ENCODE measurements at places on chromosomes 3 and 15.

- DNase-seq = no peak
Measured at GRCh38 chr15:28904003-28904402, 18.2 kb downstream of the APBA2 start.

- no peak for DNase-seq
Measured at GRCh38 chr15:39310633-39311032, 270.2 kb upstream of the THBS1 start.

DNA sequence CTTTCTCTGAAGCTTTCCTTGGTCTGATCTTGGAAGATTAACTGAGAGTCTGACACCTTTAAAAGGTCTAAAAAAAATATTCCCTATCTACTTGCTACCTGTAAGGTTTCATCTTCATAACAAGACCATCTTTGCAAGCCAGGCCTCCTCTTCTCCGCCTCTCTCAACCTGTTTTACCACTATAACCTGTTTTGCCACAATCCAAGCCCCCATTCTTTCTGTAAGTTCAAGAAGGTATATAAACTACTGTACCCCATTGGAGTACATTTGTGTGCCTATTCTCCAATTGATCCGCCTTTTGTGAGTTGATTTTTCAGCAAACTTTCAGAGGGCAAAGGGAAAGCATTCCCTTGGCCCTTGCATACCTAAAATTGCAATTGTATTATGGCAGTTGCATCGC lies 319.3 kb upstream of the NECTIN3 start:
- no peak for DNase-seq

DNA sequence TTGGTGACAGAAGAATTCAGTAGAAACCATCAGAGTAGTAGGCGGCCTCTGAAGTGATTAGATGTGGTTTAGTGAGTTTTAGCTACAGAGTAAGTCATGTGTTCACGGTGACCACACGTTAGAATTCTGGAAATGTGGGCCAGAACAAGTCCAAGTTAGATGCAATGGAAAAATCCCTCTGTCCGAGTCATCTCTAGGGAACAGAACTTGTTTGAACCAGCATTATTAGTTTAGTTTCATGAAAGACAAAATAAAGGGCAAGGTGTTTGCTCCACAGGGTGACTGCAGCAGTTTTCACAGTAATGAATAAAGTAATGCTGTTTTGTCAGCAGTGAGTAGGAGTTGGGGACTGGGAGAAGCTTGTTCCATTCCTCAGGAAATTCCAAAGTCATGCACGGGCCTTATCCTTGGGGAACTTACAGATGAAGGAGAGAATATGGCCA lies 100.2 kb downstream of the CGNL1 start:
- DNase-seq = no peak

DNA sequence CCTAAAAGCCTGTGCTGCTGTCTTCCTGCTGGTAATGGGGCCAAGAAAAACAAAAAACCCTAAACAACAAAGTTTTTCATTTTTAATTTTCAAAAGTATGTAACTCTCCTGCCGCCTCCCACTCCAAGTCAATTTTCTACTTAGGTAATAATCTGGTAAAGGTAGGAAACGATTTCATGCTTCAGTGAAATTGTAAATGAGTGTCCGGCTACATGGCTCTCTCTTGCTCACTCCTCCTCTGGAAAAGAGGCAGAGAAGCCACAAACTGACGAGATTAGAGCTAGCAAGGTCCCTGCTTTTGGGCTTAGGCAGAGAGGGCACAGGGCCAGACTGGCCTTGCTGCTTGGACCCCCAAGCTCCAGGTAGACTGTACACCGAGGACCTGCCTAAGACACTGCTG lies 23.5 kb downstream of the KLHL25 start:
- DNase-seq = no peak

- DNase-seq = no peak
Measured at GRCh38 chr3:170278627-170279026, 56.4 kb downstream of the PRKCI start.

DNA sequence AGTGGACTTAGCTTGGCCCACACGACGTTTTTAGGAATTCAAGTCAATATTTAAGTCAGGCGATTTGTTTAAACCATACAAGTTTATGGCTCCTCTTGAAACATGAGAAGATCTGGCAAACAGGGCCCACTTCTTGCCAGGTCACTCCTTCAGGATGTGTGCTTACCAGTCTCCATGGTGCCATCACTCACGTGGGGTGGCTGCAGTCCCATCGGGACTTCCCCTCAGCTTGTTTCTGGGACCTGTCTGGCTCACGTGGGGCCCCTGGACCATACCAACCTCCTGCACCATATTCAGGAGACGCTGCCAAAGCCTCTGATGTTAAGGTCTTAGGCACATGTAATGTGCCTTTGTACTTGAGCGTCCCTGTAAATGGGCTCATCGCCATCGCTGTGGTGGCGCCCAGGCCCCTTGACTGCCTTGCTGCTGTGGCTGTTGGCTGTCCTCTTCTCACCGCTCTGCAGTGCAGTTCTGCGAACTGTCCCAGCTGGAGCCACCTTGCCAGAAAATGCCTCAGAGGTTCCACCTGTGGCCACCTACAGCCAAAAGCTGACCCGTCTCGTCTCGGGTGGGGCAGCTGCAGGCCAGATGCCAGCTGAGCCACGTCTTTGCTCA lies 8.9 kb downstream of the MCM2 start:
- DNase-seq = no peak

DNA sequence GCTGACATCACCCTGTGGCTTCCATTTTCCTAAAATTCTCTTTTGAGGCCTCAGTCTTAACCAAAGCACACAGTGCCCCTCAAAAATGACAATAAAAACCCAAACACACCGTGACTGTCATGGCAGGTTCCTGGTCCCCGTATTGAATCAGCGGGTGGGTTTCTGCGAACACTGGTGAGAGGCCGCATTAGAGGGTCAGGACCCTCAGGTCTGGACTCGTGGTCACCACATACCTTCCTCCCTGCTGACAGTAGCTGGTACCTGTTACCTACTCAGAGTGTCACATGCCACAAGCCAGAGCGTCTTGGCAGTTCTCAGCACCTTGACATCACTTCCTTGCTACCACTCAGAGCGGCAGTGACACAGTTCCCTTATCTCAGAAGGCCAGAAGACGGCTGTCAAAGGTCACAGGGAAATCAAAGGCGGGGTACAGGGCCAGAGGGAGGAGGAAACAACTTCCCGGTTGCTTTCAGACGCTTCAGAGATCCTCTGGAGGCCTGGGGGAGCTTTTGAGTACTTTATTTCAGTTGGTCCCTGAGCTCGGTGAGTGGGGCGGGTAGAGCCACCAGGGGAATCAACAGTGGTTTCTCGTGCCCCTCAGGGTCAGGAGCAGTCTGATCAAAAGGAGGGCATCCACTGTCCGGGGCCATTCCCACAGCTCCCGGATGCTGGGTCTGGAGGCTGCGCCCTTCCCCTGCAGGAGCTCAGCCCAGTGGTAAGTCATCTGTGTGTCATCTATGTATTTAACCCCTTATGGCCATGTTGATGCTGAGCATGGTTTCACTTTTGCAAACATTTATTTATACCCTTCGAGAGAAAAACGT lies at the start of the genes CCR5AS and CCRL2:
Gene CCR5AS, minus strand, starts transcription at position 279 of the 824 bp plus-strand sequence.
Gene CCRL2, plus strand, starts transcription at position 472 of the 824 bp plus-strand sequence. CDS start 821 bp downstream, outside the sequence.
- no peak for DNase-seq

GRCh38 chr3:139695426-139696313 lies 17.9 kb upstream of the NMNAT3 start:
- DNase-seq = no peak

DNA sequence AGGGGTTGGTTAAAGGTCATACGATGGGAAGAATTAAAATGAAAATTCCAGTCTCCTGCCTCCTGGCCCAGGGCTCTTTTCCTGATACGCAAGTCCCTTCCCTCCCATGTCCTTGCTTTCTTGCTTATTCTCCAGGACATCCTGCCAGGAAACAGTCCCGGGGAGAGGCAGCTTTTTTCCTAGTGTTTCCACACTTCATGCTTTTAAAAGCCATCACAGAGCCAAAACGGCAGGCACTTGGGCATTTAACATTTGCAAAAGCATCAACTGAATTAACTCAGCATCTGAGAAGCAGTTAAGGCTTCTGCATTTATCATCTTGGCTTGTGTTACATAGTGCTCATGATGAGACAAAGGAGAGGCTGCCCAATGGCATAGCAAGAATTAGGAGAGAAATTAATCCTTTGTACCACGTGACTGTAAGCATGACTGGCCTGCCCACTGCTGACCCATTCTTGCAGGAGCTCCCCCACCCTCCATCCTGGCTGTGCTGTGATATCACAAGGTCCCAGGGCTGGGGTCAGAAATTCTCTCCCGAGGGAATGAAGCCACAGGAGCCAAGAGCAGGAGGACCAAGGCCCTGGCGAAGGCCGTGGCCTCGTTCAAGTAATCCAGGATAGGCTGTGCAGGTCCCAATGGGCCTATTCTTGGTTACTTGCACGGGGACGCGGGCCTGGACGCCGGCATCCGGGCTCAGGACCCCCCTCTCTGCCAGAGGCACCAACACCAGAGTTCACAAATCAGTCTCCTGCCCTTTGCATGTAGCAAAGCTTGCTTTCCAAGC lies 21.6 kb upstream of the VILL start:
- DNase-seq = no peak

GRCh38 chr15:74053941-74054529 lies 28.3 kb downstream of the GOLGA6A start:
- peak; percentile 54 for DNase-seq

GRCh38 chr3:20394243-20394642 lies 208.2 kb upstream of the SGO1 start:
- DNase-seq = no peak

DNA sequence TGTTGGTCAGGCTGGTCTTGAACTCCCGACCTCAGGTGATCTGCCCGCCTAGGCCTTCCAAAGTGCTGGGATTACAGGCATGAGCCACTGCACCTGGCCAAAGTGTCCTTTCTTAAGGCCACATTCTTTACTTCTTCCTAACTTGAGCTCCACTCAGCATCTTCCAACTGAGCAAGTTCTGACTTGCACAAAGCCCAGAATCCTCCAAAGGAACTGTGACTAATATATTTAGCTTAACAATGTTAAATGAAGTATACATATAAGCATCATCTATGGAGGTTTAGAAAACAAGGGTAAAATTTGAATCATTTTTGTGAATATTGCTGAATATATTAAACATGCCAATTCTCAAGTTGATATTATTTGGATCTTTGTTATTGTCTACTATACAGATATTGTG lies 93.7 kb downstream of the SHQ1 start:
- no peak for DNase-seq

DNA sequence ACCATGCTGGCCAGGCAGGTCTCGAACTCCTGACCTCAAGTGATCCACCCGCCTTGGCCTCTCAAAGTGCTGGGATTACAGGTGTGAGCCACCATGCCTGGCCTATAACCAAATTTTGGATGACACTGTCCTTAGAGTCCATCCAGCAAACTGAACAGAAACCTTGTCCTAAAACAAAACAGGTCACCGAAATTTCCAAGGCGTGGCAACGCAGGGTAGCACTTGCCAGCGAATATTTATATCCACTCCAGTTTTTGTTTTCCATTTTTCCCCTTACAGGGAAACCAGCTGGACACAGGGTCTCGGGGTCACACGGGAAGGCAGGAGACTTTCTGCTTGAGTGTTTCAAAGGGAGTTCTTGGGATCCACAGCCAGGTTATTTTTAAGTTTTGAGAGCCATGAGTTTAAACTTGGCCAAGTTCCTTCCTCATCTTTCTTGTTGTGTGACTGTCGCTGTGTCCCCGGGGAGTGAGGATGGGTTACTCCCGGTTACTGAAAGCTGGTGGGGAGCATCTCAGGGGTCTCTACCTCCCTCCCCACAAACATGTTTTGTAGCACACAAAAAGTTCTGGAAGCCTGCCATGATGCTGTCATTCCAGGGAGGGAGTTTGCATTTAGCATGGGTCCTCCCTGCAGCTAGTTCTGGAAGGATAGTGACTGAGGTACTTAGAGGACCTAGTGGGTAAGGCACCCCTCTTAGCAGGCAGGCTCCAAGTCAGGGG lies 12.6 kb downstream of the LIMD1 start:
- DNase-seq = no peak

- no peak for DNase-seq
Measured at GRCh38 chr3:13715961-13716360, 163.9 kb downstream of the WNT7A start.

GRCh38 chr15:60574801-60575631 lies 96.1 kb upstream of the ICE2 start:
- no peak for DNase-seq

DNA sequence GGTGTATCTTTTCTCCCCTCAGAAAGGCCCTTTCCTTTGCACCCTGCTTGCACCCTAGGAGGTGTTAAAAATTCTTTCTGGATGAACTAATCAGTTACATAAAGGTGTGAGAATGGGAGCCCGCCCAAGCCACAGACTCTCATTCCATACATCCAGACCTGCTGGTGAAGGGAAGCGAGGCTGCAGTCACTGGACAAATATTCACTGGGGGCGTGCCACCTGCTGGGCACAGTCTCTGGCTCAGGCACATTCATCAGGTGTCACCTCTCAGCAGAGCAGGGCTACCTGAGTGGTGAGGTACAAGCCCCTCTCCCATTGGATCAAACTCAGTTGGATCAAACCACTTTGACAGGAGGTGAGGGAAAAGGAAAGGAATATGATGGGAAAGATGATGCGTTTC lies 52.0 kb downstream of the NTRK3 start:
- no peak for DNase-seq

DNA sequence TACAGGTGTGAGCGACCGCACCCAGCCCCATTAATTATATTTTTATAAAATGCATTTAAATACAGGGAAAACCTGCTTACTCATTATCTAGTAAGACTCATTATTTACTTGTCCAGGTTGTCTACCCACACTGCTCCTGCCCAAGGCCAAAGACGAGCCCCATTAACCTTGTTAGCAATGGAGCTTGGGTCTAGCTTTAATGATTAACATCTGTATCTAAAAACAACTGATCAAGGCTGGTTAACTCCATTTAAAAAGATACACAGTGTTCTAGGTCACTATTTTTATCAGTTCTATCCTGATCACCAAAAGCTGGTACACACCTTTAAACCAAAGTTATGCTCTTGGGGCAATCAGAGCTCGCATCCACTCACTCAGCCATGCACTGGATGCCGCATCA lies 10.4 kb upstream of the NCKIPSD start:
- DNase-seq = no peak

DNA sequence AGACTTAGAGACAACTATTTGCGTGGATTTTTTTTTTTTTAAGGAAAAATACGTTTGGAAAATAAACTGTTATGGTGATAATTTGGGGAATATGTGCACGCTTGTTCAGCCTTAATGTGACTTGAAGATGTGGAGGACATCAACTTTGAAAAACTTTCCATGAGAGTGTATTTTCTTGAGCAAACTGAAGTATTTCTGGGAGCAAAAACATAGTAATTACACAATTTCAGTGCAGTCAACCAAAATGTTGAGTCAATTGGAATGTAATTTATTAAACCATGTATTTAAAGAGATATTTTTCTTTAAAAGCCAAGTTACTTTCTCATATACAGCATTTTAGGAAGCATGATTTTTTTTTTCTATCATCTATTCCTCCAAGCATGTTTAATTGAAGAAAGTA lies 80.3 kb upstream of the FLNB start:
- DNase-seq = no peak

GRCh38 chr15:93308026-93308690 lies 219.1 kb upstream of the RGMA start:
- DNase-seq = no peak

- no peak for DNase-seq
Measured at GRCh38 chr3:43436507-43437140, 150.3 kb downstream of the SNRK start.
